ENCODE measurements at places on chromosomes 16 and 17.

- DNase-seq = no peak
Measured at GRCh38 chr16:3541527-3542155, 35.6 kb downstream of the NLRC3 start.

DNA sequence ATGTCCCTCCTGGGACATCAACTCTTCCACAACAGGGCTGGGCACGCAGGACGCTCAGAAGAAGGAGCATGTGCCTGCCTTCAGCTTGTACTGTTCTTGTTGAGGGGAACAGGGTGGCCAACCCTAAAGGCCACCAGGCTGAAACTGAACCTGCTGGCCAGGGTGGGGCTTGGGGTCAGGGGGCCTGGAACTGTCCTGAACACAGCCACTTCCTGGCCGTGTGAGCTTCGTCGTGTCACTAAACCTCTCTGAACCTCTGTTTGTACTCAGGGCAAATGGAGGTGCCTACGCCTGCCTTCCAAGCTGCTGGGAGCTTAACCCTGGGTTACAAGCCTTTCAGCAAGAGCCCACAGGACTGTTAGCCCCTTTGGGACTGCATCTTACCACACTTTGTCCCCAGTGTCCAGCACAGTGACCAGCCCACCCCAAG, 6.7 kb downstream of the ARHGAP27 start:
- DNase-seq = no peak

GRCh38 chr16:78500659-78501270, 401.3 kb downstream of the WWOX start:
- no peak for DNase-seq

- no peak for DNase-seq
Measured at GRCh38 chr17:40279402-40279801, 8.3 kb upstream of the CDC6 start.

GRCh38 chr16:69823831-69824563, 61.9 kb downstream of the WWP2 start:
- no peak for DNase-seq

GRCh38 chr17:41367426-41368075, 2.1 kb downstream of the KRT33B start:
- DNase-seq = peak; percentile 82

- DNase-seq = no peak
Measured at GRCh38 chr17:58694302-58694701, 1.9 kb downstream of the RAD51C start.

DNA sequence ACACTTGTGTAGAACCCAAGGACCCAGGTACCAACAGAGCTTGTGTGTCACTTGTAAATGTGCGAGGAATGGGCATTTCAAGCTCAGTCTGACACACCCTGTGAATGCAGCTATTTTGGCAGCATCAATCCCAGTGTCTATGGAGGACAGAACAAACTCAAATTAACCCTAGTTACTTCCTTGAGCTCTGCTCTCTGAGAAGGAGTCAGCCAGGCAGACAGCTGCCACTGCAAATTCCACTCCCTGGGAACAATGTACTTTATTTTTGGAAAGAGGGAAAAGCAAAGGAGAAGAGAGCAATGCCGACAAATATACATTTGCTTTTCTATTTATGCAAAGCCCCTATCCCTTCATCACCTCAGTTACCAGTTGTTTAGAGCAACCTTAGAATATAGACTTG, 48.4 kb upstream of the NOG start:
- DNase-seq = no peak

DNA sequence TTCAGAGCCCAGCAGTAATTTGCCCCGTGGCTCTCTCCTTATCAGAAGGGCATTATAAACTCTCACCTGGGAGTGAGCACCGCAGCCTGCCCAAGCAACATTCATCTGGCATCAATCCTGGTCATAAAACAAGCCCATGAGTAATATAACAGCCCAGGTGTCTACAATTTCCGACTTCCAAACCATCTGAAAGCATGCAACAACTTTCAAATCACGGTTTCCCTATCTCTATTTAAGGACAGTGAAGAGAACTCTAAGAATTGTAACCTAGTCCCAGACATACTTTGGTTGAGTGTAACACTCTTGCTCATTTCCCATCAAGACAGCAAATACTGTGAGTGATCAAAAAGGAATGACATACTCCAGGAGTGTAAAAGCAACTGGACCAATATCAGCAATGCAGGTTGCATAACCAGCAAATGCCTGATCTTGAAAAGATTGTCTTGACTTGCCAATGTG, 487.4 kb upstream of the SOX9 start:
- DNase-seq = peak; percentile 47

- DNase-seq = no peak
Measured at GRCh38 chr16:63613701-63614100, 1508.2 kb downstream of the CDH11 start.

GRCh38 chr17:59963738-59964481, 630 bp downstream of the RNFT1 start:
- peak; percentile 69 for DNase-seq

DNA sequence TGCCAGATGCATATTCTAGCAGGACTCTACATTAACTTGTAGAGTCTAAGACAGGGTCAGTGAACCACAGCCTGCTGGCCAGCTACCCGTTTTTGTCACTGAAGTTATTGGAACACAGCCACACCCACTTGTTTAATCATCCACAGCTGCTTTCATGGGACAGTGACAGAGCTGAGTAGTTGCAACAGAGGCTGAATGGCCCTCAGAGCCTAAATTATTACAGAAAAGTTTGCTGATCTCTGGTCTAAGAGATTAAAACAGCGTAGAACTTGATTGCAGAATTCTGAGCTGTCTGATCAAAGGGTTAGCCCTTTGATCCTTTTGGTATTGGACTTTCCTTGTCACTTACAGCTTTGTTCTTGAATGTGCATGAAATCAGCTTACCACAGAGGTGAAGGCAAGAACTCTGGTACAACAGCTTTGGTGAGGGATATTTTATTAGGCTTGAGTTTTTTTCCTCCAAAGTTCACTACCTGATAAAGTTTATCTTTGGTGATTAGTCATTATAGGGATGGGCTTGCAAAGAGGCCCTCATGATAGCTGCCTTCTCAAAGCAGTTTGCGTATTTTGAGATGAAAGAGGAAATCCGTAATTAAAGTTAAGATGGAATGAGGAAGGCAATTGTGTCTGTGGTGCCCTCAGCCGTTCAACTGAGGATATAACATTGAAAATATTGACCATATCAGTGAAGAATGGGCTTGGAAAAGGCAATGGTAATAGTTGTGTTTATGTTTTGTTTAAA, 23.6 kb downstream of the ALDH3A2 start:
- peak; percentile 21 for DNase-seq

GRCh38 chr17:79789943-79790804, 6.7 kb downstream of the CBX8 start:
- DNase-seq = peak; percentile 87

- DNase-seq = no peak
Measured at GRCh38 chr16:27374221-27374803, 27.7 kb upstream of the IL21R start.

DNA sequence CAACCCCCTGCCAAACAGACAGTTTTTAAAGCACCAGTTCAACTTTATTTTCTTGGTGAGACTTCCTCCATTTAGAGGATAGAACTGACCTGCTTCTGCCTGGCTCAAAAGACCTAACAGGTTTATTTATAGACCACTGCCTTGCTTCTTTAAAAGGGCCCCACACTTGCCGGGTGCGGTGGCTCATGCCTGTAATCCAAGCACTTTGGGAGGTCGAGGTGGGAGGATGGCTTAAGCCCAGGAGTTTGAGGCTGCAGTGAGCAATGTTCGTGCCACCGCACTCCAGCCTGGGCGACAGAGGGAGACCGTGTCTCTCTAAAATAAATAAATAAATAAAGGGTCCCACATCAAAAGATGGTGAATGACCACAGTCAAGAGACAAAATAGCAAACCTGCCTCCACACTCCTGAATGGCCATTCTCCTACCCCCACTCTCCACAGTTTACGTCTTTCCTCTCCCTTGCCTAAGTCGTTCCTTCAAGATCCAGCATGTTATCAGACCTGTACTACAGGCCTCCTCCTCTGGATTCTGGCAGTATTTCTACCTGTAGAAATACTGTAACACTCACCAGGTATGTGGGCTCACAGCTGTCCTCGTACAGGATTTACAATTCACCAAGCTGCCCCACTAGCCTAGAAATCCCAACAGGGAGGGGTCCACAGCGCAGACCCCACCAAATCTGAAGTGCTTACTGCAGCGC, 95.6 kb downstream of the SMG6 start:
- no peak for DNase-seq

DNA sequence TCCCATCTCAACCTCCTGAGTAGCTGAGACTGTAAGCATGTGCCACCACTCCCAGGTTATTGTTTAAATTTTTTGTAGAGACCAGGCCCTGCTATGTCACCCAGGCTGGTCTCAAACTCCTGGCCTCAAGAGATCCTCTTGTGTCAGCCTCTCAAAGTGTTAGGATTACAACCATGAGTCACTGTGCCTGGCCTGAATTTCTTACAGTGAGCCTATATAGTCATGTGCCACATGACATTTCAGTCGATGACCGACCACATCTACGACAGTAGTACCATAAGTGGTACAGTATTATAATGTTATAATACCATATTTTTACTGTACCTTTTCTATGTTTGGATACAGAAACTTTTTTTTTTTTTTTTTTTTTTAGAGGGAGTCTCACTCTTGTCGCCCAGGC, 195.3 kb downstream of the STX8 start:
- no peak for DNase-seq

GRCh38 chr16:12225255-12225654, 248.7 kb downstream of the SNX29 start:
- no peak for DNase-seq

GRCh38 chr16:57089406-57089805, 3.0 kb upstream of the CPNE2 start:
- DNase-seq = no peak

- no peak for DNase-seq
Measured at GRCh38 chr17:36594626-36595401, 3.1 kb downstream of the DHRS11 start.

- no peak for DNase-seq
Measured at GRCh38 chr17:39772987-39773934, 35.5 kb downstream of the GRB7 start.

DNA sequence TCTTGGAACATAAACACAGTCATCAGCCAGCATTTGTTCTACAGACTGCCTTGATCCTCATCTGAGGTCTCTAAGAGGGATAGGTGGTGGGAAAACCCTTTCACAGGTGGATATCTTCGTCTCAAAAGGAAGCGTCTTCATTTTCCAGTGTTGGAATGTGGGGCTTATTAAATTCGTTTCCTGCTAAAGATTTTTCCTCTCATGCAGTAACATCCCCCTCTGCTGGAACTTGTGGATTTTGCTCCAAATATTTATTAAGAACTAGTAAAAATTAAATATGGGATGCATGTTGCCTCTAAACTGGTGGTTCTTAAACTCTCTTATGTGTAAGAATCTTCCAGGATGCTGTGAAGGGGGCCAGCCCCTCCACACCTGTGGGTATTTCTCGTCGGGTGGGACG, 20.1 kb upstream of the MLYCD start:
- DNase-seq = peak; percentile 47

DNA sequence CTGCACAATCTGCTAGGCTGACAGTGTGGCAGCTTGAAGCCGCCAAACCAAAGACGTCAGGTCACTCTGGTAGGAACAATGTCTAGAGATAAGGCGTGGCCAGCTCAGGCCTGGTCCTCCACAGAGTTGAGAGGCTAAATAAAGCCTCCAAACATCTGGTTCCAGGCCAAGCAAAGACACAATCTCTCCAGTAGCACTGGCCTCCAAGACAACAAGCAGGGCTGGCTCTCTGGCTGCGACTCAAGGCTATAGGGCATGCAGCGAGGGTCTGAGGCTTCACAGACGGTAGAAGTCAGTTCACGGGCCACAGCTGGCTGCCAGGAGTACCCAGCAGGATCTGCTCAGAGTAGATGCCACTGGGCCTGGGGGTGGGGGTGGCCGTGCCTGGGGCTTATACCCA, 75.6 kb downstream of the ABR start:
- no peak for DNase-seq

DNA sequence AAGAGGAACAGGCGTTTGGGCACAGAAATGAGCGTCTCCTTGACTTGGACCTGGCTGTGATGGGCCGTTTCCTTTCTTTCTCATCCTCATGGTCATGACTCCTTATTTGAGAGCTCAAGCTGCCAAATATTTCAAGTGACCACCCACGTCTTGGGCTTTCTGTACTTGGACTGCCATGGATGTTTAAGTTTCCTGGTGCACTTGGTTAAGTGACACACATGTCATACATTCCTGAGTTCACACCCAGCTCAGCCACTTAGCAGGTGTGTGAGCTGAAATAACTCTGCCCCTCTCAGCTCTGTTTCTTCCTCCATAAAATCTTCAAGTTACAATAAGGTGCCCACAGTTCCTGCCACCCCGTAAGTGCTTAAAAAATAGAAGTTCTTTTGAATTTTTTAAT, 114.5 kb downstream of the CLEC16A start:
- no peak for DNase-seq

DNA sequence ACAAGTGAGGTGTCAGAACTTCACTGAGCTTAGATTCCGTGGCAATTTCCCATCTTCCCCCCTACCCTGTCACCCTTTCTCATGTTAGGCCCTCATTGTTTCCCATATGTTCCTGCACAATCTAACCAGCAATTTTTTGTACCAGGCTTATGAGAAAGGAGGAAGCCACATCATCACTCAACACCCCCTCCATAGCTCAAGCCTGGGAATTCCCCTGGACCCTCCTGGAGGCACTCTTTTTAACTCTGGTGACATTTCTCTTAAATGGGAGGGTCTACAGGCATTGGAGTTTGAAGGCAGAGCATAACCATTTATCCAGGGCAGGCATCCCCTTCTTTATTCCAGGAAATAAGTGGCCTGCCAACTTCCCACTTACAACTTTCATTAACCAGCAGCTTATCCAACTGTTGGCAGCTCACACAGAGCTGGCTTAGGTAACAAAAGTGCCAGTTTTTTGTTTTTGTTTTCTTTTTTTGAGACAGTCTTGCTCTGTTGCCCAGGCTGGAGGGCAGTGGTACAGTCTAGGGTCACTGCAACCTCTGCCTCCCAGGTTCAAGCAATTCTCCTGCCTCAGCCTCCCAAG, 10.4 kb upstream of the GLG1 start:
- no peak for DNase-seq

DNA sequence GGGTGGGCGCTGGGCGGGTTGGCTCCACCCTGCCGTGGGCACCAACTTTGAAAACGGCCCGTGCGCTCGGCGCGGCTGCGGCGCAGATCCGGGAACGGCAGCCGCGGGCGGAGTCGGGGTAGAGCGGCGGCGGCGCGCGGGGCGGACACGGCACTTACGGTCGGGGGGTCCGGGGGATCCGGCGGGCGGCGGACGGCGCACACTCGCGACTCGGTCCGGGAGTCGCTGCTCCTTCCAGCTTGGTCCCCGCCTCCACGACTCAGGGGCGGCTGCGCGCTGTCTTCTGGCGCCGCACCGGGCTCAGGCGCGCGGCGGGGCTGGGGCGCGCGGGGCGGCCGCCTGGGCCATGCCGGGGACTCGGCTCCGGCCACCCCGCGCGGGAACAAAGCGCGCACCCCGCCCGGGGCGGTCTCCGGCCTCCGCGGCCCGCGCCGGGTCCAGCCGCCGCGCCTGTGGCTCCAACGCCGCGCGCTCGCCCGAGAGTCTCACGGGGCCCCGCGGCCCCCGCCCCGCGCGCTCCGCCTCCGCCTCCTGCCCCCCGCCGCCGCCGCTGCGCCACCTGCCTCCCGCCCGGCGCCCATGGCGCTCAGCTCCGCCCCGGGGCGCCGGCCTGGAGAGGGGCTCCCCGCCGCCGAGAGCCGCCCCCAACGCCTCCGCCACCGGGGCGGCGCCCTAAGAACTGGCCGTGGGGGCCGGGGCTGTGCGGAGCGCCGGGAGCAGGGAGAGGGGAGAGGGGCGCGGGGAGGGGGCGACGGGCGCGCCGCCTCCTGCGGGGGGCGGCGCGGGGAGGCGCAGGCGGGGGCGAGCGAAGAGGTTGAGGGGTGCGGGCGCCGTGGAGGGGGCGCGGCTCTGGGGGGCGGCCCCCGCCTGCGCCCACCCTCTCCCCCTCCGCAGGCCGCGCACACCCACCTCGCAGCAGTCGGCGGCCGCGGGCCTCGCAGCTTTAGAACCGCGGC, 35.9 kb downstream of the CBFA2T3 start:
- no peak for DNase-seq
